ENCODE measurements at places on chromosomes 2 and 18. TPM values are rescaled to one million over a fixed set of nuclear protein-coding genes. Genes with fewer than 3 reads are reported as not detected.

Gene LIMS4
- total RNA-seq, result 0.56 TPM

DNA sequence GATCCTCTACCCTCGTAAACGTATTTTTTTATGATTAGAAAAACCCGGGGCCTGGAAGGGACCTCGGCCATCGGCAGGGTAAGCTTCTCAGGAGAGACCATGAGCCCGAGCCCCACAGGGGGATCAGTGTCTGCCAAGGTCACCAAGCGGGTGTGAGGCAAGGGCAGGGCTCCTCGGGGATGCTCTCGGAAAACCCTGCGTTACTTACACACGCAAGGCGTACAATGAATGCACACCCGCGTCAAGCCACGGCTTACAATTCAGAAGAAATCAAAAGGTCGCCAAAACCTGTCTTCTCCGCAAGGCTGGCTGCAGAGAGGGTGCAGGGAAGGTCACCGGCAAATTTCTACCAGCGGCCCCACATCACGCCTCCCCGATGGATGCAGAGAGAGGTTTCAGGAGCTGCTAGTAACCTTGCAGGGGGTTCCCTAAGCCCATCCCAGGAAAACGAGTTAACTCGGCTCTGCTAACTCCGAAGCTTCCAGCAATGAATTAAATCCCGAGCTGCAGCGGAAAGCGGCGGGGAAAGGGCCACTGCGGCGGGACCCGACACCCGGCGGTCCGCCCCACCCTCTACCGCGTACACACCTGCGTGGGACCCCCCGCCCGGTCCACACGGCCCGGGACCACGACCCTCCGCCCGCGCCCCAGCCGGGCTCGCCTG is 638 bp downstream of the ST3GAL5 start:
- DNase-seq, result no peak

DNA sequence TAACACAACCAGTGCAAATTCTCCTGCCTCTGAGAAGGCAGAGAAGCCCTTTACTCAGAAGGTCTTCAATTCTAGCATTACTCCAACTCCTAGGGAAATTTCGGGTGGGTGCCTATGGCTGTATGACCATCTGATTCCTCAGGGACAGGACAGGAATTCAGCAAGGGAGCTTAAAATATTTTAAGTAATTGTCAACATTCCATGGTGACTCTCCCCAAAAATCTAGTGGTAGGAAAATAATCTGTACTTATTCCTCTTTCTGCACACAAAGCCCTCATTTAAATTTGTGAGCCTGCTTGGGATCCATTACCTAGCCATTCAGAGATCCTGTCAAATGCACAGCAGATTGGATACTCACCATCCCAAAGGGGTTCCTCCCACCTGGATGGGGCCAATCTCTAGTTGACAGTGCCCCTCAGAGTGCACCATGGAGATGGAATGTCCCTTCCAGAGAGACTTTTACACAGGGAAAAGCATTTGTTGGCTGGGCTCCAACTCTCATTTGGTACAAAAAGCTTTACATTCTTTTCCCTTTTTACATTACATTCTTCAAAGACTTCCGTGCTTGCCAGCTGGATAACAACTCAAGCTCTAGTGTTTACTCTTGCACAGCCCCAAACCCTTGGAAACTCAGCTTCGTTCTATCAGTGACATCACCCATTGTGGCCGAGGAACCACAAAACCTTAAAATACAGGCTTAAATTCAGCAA is 3.1 kb upstream of the TMEM150A start:
- no peak for DNase-seq

Gene KCNG2
- total RNA-seq, result 0.23 TPM

DNA sequence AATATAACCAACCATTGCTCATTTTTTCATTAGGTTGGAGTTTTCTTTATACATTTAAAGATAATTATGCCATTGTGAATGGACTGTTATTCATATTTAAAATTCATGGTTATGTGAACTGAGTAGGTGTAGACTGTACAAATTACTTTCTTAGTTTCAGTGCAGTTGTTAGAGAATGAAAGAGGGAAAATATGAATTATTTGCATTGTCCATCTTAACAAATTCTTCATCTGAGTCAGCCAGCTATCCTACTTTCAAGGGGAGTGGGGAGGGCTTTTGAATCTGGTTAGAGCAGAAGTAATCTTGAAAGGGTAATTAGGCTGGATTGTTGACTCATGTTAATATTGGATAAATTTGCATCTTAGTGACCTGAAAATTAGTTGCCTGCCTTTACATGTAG is 212.0 kb downstream of the MCFD2 start:
- DNase-seq, result no peak

DNA sequence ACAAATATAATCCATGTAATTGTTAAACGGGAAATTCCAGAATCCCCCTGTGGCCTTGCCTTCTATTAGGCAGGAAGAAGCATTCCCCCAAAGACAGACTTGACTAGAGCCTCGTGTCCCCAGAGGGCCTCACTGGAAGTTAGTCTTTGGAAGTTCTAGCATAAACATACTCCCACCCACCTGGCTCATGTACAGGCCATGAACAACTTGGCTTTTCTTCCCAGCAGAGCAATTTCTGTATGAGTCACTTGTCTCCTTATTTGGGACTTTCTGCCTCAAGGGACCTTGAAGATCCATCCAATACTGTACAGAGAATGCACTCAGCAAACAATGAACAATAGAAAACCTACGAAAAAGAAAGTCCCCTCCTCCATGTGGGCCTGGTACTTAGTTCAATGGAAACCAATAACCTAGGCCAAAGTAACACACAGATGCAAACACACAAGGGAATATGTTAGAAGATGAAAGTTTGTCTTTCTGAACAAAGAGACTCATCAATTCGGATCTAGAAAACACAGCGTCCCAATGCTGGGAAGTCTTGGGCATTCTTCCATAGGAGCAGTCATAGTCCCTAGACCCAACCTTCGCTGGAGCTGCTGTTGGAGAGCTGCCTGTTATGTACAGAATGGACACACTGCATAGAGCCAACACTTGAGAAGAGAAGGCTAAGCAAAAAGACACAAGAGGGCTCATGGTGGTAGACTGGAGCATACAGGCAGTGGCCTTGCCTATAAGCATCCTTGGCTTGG is 303.5 kb downstream of the HRH4 start:
- no peak for DNase-seq

Data from liver (tissue), 10 donors.